ENCODE measurements at places on chromosomes 4 and X.
A peak's percentile ranks its signal among the peaks of the same experiment; 100 is the strongest.

- DNase-seq = no peak
Observed at GRCh38 chrX:78957049-78957767, 12.0 kb downstream of the P2RY10 start.

GRCh38 chrX:119602701-119603255, 3.4 kb downstream of the NKRF start:
- DNase-seq = no peak

DNA sequence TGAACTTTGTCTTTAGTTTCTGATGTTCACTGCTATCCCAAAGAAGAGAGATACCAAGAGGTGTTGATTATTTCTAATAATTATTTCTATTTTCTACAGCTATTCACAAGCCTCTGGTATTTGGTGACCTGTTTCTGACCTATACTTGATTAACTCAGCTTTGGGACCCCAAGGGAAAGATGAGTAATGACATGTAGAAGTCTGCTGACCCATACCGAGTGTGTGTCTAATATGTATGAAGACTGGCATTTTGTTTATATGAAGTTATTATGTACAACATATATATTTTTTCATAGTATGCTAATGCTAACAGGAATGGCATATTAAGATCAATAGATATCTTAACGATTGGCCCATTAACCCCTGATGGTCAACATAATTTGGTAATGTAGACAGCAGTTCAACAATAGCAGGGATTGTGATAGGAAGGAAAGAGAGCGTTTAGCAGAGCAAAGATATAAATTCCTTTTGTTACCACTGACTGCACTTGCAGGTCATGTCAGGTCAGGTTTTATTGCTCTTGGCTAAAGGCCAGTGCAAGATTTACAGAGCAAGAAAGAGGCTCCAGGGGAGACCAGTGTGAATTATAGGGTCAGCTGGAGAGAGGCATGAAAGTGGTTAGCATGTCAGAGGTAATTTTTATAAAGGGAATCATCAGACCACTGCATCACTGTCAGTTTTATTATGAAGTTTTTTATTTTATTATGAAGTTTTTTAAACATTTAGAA, 94.7 kb upstream of the DIPK2B start:
- DNase-seq = no peak

DNA sequence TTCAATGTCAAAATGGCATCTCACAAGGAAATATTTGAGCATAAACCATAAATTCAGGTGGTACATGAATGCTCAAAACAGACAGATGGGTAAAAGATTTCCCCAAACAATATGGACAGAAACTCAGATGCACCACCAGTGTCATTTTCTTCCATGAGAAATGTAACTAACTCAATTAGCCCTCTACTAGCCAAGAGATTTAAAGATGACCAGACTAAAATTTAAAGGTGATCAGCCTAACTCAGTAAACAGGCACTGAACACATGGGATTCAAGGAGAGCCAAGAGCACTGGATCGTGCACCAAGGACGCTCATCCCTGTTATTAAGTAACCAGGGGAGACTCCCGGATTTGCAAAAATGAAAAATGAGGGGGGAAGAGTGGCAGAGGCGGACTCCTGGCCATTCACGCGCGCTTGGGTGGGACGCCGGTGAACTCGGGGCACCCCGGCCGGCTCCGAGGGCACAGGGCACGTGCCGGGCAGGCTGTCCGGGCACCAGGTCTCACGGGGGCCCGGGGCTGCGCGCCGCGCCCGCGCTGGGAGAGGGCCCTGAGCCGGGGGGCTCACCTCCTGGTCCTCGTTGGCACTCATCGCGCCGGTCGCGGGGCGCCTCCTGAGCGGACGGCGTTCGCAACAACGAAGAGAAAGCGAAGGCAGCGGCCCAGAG, 490 bp downstream of the RWDD4 start:
- no peak for DNase-seq

- DNase-seq = no peak
Observed at GRCh38 chr4:94924566-94924965, 166.8 kb downstream of the BMPR1B start.

DNA sequence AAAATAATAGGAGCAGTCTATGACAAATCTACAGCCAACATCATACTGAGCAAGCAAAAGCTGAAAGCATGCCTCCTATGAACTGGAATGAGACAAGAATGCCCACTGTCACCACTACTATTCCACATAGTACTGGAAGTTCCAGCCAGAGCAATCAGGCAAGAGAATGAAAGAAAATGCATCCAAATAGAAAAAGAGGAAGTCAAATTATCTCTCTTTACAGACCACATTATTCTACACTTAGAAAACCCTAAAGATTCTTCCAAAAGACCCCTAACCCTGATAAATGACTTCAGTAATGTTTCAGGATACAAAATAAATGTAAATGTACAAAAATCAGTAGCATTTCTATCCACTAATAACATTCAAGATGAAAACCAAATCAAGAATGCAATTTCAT, 249.0 kb downstream of the STK32B start:
- no peak for DNase-seq

DNA sequence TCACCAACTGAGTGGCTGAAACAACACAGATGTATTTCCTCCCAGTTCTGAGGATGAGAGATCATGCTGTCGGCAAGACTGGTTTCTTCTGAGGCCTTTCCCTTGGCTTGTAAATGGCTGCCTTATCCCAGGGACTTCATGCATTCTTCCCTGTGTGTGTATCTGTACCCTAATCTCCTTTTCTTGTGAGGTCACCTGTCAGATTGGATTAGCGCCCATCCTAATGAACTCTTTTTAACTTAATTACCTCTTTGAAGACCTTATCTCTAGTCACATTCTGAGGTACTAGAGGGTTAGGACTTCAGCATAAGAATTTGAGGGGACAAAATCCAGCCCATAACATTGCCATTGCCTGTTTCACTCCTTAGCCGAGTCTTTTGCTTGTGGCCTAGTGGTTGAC, 59.5 kb upstream of the TMEM150C start:
- no peak for DNase-seq

- no peak for DNase-seq
Observed at GRCh38 chr4:150244600-150244999, 166.4 kb downstream of the DCLK2 start.

GRCh38 chr4:47483745-47484144, 1.3 kb upstream of the ATP10D start:
- DNase-seq = no peak

GRCh38 chrX:15815779-15816437, 25.6 kb downstream of the ZRSR2 start:
- peak; percentile 0 for DNase-seq

All from activated CD4-positive, CD25-positive, alpha-beta regulatory T cell (primary cell).